ENCODE measurements at places on chromosomes 13 and 19.

DNA sequence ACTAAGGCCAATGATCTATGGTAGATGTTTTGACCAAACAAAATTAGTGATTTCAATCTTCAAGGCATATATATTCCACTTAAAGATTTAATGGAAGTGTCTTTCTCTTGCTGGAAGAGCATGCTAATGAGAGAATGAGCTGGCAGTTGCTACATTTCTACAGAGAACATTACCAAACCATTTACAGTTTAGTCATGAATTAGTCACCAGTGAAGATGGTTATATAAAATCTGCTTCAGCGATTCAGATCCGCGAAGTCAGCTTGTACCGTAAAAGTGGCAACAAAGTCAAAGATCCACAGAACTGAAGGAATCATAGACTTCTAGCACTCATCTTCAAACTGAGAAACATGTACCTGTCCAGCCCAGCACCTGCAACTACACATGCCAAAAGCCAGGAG lies 156.3 kb downstream of the SLITRK5 start:
- no peak for DNase-seq

DNA sequence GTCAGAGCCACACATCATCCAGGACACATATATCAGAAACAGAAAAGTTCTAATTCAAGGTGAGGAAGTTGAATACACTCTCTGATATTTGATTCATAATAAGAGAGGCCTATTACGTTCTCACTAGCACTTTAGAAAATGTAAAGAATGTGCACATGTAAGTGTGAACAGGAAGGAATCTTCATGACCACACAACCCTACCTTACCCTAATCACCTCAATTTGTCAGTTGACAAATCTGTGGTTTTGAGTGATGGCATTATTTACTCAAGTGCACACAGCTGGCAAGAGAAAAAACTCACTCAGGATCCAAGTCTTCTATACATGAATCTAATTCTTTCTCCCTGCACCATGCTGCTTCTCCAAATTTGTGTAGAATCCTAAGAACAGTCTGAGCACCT lies 445.8 kb downstream of the SUCLA2 start:
- no peak for DNase-seq

DNA sequence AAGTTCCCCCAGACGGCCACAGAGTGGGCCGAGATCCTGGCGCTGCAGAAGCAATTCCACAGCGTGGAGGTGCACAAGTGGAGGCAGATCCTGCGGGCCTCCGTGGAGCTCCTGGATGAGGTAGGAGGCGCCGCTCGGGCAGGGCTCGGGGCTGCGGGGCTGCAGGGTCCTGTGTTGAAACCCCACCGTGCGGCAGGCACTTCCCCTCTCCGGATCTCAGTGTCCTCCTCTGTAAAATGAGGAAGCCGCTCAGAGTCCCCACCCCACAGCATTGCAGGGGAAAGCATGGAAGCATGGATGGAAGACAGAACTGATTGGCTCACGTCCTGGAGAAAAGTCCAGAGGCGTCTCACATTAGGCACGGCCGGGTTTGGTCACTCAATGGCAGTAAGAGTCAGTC lies 6.8 kb upstream of the SCN1B start:
- no peak for DNase-seq

DNA sequence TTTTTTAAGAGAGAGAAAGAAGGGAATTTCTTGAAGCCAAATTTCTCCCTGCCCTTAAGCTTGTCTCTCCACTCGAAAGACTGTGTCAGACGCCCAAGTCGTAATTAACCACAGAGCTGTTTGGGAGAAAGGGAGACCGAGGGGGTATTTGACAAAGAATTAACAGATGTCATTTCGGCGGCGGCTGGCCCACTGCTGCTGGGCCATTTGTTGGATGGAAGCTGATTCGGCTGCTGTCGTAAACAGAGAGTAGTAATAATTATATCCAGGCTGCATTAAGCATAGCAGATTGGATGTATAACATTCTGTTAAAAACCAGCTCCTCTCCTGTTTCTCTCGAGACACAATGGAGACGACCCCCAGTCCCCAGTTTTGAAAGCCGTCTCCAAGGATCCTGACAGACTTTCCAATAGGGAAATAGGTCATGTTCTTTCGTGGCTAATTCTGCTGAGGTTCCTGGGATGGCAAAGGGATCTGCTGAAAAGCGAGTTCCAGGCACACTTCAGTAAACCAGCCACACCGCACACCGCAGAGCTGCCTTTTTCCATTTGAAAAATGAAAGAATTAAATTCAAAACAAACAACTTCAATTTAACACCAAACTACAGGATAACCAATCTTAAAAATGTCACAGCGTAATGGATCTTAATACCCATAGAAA lies 71.5 kb downstream of the KCTD15 start:
- no peak for DNase-seq

DNA sequence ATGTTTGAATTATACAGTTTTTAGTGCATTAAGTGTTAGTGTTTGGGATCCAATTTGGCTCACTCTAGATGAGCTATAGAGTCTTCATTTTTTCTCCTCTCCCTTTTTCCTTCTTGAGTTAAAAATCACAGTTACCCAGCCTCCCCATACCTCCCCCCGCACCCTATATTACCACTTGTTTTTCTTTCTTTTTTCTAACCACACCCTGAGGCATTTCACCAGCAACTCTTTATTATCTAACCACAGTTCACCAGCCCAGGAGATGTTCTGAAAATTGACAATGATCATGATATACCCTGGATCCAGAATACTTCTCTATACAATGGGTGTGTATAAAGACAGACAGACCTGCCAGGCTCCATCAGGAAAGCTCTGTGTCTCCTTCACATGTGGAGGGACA lies 86.5 kb upstream of the UBL3 start:
- no peak for DNase-seq

- DNase-seq: no peak
Measured at GRCh38 chr19:34504809-34505291, 23.3 kb downstream of the WTIP start.

GRCh38 chr19:1853295-1854038 lies 5.2 kb upstream of the REXO1 start:
- DNase-seq: peak; percentile 82

DNA sequence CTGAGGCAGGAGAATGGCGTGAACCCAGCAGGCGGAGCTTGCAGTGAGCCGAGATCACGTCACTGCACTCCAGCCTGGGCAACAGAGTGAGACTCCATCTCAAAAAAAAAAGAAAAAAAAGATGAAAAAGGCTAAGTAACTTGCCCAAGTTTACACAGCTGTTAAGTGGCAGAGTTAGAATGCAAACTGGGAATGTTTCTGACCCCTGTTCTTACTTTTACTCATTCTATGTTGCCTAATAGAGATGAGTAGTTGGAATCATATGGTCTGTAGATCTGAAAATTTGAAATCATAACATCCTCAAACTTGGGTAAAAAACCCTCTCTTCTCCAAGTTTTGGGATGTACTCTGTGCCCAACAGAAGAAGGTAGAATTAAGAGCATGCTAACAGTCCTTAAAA lies 235.8 kb upstream of the RFC3 start:
- DNase-seq: no peak

GRCh38 chr19:30092721-30093569 lies 150.9 kb downstream of the URI1 start:
- no peak for DNase-seq

GRCh38 chr19:34664168-34664567 lies 12.8 kb downstream of the SCGB2B2 start:
- DNase-seq: no peak

GRCh38 chr19:23993440-23993839 lies 78.8 kb downstream of the ZNF726 start:
- DNase-seq: no peak

- no peak for DNase-seq
Measured at GRCh38 chr13:74708629-74709028, 574.4 kb upstream of the KLF12 start.

- no peak for DNase-seq
Measured at GRCh38 chr13:75986818-75987217, 350.7 kb downstream of the LMO7 start.

DNA sequence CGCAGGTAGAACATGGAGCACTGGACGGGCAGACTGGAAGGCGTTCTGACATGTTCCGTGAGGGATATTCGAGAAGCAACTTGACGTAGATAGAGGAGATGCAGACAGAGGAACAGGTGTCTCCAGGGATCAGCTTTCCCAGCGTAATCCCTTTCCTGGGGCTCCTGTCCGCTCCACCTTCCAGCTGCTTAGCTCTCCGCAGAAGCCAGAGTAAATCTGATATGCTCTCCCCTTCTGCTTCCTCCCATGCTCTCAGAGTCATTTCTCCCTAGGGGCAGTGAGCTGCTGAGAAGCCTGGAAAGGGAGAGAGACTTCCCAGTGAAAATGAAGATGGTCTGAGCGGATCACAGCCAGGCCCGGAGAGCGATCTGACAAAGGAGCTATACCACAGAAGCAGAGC lies 23.0 kb upstream of the OLFM4 start:
- DNase-seq: no peak

- peak; percentile 82 for DNase-seq
Measured at GRCh38 chr19:510606-511100, 3.4 kb downstream of the TPGS1 start.

Measured in T-helper 17 cell (primary cell).